ENCODE measurements at places on chromosomes 3 and 15.

GRCh38 chr3:177141899-177142646, 55.2 kb downstream of the TBL1XR1 start:
- no peak for DNase-seq

- DNase-seq, result no peak
Measured at GRCh38 chr3:23994244-23994569, 49.1 kb downstream of the NR1D2 start.

GRCh38 chr15:64816452-64816851, 9.0 kb downstream of the PIF1 start:
- no peak for DNase-seq

GRCh38 chr3:49476563-49476962, 6.5 kb downstream of the DAG1 start:
- DNase-seq, result peak; percentile 42

DNA sequence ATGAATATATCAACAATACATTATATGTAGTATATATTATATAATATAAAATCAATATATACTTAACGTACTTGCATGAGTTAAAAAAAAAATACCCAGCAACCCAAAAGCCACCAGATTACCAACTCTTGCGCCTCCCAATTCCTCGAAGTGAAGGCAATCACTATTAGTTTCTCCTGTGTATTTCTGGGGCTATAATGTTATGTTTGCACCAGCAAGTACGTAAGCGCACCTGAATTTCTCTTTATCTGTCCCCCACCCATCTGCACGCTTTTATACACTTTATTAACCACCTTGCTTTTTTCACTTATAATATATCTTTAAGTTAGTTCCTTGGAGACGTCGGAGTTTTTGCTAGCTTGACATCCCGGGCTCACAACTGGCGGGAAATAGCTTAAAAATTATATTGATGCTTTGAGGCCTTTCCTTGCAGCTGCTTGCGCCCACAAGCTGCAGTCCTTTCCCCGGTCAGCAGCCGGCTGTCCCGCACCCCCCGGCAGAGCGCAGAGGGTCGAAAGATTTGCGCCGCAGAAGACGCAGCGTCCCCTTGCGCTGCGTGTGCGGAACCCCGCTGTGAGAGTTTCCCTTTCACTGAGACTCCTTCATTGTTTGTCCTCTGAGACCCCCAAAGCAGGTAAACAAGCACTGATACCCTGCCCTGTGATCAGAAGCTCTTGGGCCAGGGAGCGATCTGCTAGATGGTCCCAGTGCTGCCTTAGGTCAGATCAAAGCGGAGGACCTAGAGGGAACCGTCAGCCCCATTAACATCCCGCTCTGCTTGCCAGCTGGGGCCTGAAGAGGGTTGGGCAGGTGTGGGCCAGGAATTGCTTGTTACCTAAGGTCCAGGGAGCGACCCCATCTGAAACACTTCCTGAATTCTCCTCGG, 8.9 kb upstream of the EOMES start:
- no peak for DNase-seq

DNA sequence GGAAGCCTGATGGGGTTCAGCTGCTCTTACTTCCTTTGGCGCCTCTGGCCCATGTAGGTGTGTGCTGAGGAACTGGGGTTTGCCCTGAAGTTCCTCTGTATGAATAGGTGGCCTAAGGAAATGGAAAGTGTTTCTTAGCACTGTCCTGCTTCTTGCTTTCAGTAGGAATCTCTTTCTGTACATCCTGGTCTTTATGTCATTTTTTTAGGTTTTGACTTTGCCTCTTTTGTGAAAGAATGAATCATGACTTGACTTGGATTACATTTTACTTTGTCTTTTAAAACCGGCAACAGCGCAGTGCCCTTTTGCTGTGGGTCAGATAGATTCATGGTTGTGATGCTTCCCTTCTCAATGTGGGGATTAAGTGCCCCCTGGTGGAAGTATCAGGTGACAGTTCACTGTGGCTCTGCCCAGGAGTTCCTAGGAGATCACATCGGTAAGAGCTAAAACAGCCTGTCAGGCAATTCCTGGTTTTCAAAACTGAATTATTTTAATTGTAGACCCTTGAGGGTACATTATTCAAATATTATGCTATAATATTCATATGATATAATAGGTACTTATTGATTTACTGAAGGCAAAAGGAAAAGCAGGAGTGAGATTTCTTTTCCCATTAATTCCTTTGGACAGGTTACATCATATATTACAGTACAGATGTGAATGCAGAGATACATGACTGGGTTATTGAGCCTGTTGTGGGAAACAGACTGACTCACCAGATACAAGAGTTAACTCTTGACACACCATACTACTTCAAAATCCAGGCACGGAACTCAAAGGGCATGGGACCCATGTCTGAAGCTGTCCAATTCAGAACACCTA, 95.4 kb downstream of the HCN4 start:
- peak; percentile 57 for DNase-seq

DNA sequence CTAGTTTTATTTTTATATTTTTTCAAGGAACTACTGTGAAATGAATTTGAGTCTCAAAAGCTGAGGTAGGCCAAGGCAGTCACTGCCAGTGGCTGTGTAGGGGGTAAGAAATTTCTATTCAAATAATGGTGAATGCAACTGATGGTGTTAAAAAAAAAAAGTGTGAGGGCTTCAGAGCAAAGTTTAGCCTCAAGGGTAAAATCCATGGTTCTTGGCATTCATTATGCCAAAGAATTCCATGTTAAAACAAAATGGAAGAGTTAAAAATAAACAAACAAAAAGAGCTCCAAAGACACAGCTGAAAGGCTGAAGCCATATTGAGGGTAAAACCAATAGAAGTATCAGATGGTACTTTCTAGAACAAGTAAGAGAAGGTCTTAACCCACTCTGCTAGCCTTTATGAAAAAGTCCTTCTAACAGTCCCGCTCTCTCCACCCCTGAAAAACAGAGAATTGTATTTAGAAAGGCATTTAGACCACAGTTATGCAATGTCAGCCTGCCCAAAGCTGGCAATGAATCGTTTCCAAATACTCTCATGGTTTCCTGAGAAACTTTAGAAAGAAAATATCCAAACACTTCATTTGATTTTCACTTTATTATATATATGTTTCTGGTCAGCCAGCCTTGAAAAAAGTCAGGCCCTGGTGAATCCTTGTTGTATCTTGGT, 158.4 kb upstream of the GMNC start:
- no peak for DNase-seq

DNA sequence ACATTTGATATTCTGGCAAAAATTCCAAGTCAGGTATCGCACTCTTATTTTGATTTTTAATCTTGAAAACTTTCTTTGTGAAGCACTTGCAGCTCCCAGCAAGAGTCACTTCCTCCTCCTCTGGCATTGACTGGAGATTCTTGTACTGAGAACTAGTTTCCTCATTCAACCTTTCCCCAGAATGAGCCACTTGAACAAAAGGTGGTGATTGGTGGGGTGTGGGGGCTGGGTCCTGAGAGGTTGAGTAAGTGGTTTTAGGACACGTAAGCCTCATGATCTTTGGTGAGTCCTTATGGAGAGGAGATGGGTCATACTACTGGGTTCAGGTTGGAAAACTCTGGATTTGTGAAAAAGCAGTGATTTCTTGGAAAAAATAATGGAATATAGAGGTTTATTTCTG, 32.3 kb upstream of the ONECUT1 start:
- DNase-seq, result no peak

DNA sequence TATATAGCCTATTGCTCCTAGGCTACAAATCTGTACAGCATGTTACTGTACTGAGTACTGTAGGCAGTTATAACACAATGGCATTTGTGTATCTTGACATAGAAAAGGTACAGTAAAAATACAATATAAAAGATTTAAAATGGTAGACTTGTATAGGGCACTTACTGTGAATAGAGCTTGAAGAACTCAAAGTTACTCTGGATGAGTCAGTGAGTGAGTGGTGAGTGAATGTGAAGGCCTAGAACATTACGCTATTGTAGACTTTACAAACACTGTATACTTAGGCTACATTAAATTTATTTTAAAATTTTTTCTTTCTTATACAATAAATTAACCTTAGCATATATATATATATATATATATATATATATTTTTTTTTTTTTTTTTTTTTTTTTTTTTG, 140.0 kb upstream of the UBE2E1 start:
- no peak for DNase-seq

- no peak for DNase-seq
Measured at GRCh38 chr3:24088782-24089181, 143.7 kb downstream of the NR1D2 start.

DNA sequence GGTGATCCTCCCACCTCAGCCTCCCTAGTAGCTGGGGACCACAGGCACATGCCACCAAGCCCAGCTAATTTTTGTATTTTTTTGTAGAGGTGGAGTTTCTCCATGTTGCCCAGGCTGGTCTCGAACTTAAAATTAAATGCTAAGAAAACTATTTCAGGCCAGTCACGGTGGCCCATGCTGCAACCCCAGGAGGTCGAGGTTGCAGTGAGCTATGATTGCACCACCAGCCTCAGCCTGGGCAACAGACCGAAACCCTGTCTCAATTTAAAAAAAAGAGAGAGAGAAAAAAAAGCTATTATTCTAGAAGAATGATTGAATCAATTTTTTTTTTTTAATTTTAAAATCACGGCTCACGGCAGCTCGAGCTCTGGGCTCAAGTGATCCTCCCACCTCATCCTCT, 4.7 kb downstream of the SLC51A start:
- DNase-seq, result no peak

DNA sequence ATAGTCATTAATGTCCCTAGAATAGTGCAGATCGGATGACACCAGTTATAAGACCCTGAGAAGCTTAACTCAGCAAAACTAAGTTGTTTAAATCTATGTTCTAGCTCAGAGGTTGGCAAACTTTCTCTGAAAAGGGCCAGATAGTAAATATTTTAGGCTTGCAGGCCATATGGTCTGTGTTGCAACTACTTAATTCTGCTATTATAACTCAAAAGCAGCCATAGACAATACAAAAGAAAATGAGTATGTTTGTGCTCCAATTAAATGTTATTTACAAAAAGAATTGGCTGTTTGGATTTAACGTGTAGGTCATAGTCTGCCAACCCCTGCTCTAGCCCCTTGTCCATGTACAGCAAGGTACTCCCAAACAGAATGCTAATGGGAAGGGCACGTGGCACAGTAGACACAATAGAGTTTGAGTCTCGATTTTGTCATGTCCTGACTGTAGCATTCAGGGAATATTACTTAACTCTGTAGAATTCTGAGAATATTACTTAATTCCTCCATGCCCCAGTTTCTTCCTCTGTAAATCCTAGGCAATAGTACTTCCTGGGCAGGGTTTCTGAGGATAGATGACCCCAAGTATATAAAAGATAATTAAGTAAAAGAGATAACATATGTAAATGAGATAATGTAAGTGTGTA, 70.5 kb upstream of the ATP2C1 start:
- no peak for DNase-seq

DNA sequence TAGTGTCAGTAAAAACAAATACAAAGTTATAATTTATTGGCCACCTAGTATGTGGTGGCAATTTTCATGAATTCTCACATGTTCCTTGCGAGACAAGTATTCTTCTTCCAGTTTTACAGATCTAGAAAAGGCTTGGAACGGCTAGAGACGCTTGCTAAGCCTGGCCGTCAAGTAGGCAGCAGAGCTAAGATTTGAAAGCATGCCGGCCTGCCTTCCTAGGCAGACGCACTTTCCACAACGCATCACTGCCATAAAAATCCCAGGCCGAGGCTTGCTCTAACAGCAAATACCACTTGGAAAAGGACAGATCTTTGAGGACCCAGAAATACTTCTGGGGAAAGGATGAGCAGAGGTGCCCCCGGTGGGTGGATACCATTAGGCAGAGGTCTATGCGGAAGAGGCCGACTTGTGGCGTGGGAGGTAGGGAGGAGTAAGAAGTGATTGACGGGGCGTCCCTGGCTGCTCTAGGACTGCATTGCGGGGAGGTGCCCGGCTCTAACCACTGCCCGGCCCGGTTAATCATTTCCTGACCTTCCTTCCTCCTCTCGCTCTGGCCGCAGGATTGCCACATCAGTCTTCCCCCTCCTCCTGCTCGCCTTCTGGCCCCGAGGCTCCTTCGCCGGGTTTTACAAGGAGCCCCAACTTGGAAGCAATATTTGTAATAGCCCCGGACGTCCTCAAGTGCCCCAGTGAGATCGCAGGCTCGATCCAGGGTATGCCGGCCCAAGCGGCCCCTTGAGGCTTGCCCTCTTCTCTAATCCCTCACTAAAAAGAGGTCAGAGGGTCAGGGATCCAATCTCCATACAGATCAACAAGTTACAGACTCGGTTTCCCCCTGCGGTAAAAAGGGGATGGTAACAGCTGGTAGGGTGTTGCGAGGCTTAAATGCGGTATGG, 1.3 kb upstream of the USP3 start:
- peak; percentile 82 for DNase-seq

DNA sequence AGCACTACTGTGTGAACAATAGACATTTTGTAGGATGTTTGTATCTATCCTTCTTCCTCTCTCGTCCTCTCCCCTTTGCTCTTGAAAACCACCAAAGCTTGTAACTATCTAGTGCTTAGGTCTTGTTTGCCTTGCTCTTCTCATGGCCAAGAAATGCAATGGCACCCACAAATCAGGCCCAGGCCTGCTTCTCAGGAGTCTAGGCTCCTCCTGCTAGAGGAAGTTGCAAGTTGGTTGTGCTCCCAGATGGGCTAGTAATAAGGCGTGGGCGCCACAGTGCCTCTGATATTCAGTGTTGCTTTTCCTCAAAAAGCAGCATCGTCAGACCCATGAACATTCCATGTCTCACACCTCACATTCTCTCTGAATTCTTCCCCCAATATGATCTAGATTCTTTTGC, 28.7 kb downstream of the ZNF385D start:
- DNase-seq, result no peak

GRCh38 chr3:126375835-126376331, 18.7 kb upstream of the KLF15 start:
- no peak for DNase-seq

DNA sequence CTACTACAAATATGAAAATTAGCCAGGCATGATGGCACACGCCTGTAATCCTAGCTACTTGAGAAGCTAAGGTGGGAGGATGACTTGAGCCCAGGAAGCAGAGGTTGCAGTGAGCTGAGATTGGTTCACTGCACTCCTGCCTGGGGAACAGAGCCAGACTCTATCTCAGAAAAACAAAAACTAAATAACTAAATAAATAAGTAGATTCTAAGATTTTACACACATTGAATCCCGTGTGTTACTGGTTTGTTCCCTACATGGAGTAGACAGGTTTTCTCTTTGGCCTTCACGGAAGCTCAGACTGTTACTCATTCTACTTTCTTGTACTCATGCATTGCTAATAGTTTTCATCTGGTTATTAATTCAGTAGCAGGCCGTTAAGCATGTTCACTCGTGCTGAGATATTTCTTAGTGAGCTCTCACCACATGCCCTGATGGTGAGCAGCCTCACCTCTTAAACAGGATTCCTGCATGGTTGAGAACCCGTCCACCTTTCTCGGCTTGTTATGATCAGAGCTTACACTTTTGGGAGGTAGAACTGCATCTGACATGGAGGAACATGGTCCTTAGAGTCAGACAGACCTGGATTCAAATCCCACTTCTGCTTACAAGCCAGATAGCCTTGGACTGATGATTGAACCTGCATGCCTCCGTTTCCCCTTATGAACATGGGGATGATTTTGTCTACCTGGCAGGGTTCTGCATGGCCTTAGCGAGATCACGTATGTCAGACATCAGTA, 49.1 kb downstream of the CMTM7 start:
- no peak for DNase-seq

- no peak for DNase-seq
Measured at GRCh38 chr3:138031536-138031935, 21.6 kb downstream of the CLDN18 start.

- DNase-seq, result peak; percentile 16
Measured at GRCh38 chr15:41957021-41957897, 15.1 kb downstream of the EHD4 start.

- DNase-seq, result no peak
Measured at GRCh38 chr3:169242708-169243513, 420.6 kb downstream of the MECOM start.

Data from activated T-cell treated with anti-CD3 and anti-CD28 coated beads, Interleukin-2, amount 50 U/mL, for 48 hours (primary cell).